GM04504 (cell line): ENCODE measurements at places on chromosomes 5 and 9.
A peak's percentile ranks its signal among the peaks of the same experiment; 100 is the strongest.

GRCh38 chr5:96691503-96692303, 29.5 kb downstream of the CAST start:
- peak; percentile 52 for DNase-seq

DNA sequence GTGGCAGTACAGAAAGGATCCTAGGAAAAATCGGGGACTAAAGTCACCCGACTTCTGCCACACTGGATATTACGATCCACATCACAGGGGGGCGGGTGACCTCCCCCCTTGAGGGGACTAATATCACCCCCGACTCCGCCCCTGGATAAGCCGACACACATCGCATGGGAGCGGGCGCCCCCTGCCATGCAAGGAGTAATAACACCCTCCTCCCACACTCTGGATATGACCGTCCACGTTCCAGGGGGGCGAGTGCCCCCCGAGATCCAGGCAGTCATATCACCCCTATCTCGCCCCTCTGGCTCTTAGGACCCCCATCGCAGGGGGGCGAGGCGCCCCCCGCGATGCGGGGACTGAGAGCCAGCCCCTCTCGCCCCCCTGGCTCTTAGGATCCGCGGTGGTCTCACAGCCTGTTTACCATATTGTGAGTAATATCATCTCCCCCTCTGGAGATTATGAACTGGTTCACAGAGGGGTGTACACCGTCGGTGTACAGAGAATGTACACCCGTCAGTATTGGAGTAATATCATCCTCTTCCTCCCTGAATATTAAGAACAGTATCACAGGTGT, 423.0 kb downstream of the DIRAS2 start:
- DNase-seq = no peak

GRCh38 chr5:129766798-129767197, 18.9 kb downstream of the MINAR2 start:
- no peak for DNase-seq

GRCh38 chr9:38160613-38161215, 91.7 kb upstream of the SHB start:
- peak; percentile 24 for DNase-seq

GRCh38 chr5:137407090-137407489, 92.0 kb downstream of the SPOCK1 start:
- DNase-seq = no peak

- no peak for DNase-seq
Observed at GRCh38 chr9:86670536-86670935, 276.8 kb downstream of the GAS1 start.

DNA sequence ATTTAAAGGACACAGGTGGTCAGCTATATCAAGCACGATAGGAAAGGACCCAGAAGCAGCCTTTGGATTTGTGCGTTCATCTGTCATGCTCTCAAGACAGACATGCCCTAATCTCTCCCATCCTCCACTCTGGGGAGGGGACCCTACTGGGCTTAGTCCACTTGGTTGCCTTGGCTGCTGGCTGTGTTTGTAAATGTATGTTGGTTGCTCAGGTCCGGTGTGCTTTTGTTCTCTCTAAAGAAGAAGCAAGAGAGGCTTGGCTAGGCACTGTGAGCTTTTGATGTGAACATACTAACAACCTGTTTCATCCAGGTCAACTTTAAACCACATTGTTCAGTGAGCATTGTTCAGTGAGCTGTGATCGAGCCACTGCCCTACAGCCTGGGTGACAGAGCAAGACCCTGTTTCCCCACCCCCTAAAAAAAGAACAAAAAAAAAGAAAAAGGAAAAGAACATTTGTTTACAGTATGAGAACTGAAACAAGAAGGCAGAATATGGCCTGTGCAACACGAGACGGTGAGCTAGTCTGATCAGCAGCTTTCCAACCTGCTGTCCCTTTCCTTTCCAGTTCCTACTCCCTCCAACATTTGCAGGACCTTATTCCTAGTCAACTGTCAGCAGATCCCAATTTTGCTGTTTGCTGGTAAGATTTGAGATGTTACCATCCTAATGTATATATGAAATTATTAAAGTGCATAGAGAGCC, 228.3 kb downstream of the ARHGAP26 start:
- DNase-seq = no peak
